Ovary (tissue), 10 donors: ENCODE measurements at places on chromosomes 6 and 20. TPM values are rescaled to one million over a fixed set of nuclear protein-coding genes. Genes with fewer than 3 reads are reported as not detected.

SALL4 gene
- 0.27 TPM for total RNA-seq

BCAS1 gene
- 0.83 TPM for total RNA-seq

CST7 gene
- total RNA-seq, result 0.72 TPM

GSTA3 gene
- total RNA-seq, result 1.8 TPM

GPR6 gene
- not detected for total RNA-seq

BPI gene
- 0.43 TPM for total RNA-seq

LRFN2 gene
- 0.34 TPM for total RNA-seq

EEF1A1 gene
- total RNA-seq, result 16,306 TPM

RAB44 gene
- total RNA-seq, result 0.15 TPM

BPIFA1 gene
- not detected for total RNA-seq

RNF182 gene
- 0.42 TPM for total RNA-seq

VIP gene
- 0.36 TPM for total RNA-seq

DEFB110 gene
- not detected for total RNA-seq

PLEKHG1 gene
- 5.4 TPM for total RNA-seq

SLC12A5 gene
- not detected for total RNA-seq

NKX2-4 gene
- total RNA-seq, result not detected
